Astrocyte of the cerebellum (primary cell): ENCODE measurements at places on chromosomes 7 and 10.

DNA sequence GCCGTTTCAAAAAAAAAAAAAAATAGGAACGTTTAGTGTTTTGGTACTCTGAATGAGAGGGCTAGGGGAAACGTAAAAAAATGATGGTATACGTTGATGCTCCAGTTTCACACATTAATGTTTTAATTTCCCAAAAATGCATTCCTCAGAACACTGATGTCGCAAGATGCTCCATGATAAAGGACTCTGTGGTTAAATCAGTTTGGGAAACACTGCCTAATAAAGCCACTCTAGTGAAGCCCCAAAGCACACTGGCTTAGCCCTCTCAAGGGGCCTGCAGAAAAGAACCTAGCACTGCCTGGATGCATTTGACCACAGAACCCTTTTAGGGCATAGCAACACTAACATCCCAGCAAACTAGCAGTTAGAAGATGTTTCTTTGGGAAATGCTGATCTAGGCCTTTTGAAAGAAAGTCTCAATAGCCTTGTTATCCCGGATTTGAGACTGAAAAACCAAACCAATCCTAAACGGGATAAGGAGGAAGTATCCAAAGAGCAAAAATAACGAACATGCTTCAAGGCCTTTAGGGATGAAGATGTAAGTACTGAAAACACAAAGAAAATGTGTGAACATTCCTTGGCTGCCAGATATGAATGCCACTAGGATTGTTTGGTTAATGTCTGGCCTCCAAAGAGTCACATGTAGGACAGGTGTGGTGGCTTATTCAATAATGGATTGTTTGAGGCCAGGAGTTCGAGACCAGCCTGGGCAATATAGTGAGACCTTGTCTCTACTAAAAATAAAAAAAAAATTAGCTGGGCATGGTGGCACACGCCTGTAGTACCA lies 11.0 kb downstream of the DLG5 start:
- DNase-seq = no peak

GRCh38 chr7:106493041-106493731 lies 167.8 kb downstream of the CCDC71L start:
- no peak for DNase-seq

GRCh38 chr10:132522521-132523411 lies 14.8 kb upstream of the INPP5A start:
- no peak for DNase-seq

- no peak for DNase-seq
Measured at GRCh38 chr10:114174695-114175188, 739 bp upstream of the CCDC186 start.

DNA sequence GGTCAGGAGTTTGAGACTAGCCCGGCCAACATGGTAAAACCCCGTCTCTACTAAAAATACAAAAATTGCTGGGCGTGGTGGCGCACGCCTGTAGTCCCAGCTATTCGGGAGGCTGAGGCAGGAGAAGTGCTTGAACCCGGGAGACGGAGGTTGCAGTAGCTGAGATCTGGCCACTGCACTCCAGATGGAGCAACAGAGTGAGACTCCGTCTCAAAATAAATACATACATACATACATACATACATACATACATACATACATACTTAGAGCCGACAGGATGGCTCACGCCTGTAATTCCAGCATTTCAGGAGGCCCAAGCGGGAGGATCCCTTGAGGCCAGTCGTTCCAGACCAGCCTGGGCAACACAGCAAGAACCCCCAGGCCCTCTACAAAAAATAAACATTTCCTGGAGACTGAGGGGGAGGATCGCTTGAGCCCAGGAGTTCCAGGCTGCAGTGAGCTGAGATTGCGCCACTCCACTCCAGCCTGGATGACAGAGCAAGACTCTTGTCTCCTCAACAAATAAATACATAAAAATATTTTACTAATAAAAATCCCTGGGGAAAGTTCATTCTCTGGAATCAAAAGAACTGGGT lies 90.9 kb upstream of the TNRC18 start:
- DNase-seq = no peak
